Fibroblast of villous mesenchyme (primary cell): ENCODE measurements at places on chromosomes 5 and 9. TPM values are rescaled to one million over a fixed set of nuclear protein-coding genes. Genes with fewer than 3 reads are reported as not detected.
A peak's percentile ranks its signal among the peaks of the same experiment; 100 is the strongest.

DNA sequence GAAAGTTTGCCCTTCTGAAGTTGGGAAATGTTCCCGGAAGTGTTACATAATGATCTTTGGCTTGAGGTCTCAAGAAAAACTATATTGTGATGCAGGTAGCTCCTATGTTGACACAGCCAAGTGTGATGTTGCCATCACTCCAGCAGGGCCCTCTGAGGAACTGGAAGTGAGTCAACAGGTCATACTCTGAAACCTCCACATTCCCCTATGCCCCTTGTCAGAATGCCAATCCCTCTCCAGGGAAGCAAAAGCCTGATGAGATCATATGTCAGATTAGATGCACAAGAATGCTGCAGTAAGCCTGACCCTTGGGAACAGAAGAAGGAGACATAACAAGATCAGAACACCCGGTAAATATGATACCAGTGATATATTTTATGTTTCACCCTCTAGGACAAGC is 66.8 kb upstream of the ITGA2 start:
- peak; percentile 80 for DNase-seq

The MLANA gene
- not detected in 2 replicates for total RNA-seq

- no peak for DNase-seq
These were observed 39.6 kb downstream of the MACIR start for GRCh38 chr5:103298117-103298516.

The PCDHA2 gene
- total RNA-seq = under 0.01 TPM in 2 replicates

The BTNL3 gene
- not detected in 2 replicates for total RNA-seq

- no peak for DNase-seq
These were observed 29.8 kb upstream of the UGT3A2 start for GRCh38 chr5:36096486-36096885.

The CARTPT gene
- total RNA-seq = not detected in 2 replicates

- no peak for DNase-seq
These were observed 25.6 kb upstream of the NTNG2 start for GRCh38 chr9:132136151-132136780.

DNA sequence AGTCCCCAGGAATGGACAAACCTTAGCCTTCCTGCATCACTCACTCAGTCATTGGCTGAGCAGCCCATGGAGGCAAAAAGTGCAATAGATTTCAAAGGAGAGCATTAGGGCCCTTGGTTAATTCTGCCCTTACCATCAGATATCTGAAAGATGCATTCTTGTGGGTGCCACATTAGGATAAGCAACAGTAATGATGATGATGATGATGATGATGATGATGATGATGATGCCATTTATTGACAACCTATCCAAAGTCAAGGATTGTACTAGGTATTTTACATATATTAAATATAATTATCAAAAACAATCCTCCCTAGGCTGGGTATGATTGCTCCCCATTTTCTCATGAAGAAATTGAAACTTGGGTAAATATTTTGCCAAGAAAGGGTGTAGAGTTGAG is 9.6 kb upstream of the MED10 start:
- DNase-seq = no peak

The FAF2 gene
- total RNA-seq = 37.0 and 59.2 TPM in 2 replicates

The SHC3 gene
- total RNA-seq = 7.4 and 11.7 TPM in 2 replicates

DNA sequence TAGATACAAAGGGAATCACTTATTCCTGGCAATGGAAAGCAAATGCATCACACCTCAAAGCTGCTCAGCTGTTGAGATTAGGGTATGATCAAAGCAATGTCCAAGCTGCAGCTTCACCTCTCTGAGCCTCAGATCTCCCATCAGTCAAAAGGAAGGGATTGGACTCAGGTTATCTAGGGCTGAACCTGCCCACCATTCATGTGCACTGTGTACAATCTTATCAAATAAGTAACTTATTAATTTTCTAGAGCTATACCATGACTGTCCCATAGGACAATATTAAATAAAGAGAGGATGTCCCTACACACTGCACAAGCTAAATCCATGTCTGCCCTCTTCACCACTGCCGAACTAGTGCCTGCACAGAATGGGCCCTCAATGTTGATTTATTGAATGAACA is 127.0 kb downstream of the HSD17B3 start:
- DNase-seq = no peak

The SLC25A2 gene
- under 0.01 and 0.64 TPM in 2 replicates for total RNA-seq

DNA sequence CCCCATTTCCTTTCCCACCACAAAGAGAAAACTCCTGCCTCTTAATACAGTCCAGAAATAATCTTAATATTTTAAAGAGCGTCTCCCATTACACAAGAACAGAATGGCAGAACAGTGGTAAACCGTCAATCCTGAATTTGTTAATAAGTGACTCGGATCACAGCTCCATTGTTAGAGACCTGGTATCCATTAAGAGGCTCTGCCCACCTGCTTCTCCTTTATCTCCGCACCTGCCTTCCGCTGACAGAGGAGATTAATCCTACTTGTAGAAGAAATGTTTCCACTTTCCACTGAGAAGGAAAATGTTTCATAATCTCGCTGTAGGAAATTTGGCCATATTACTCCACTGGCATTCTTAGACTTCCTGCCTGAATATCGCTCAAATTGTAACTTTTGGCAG is 1493.2 kb downstream of the MAT2B start:
- DNase-seq = no peak

- DNase-seq = peak; percentile 94
These were observed 79.1 kb downstream of the ZNF618 start for GRCh38 chr9:113955076-113955752.

GRCh38 chr5:96844481-96844990 is 31.8 kb upstream of the ERAP2 start:
- DNase-seq = peak; percentile 18

GRCh38 chr5:140106805-140107311 is 7.1 kb upstream of the PURA start:
- DNase-seq = no peak

The VPS13A gene
- 35.1 and 53.1 TPM in 2 replicates for total RNA-seq

GRCh38 chr5:168976311-168976970 is 324.5 kb downstream of the SLIT3 start:
- no peak for DNase-seq

DNA sequence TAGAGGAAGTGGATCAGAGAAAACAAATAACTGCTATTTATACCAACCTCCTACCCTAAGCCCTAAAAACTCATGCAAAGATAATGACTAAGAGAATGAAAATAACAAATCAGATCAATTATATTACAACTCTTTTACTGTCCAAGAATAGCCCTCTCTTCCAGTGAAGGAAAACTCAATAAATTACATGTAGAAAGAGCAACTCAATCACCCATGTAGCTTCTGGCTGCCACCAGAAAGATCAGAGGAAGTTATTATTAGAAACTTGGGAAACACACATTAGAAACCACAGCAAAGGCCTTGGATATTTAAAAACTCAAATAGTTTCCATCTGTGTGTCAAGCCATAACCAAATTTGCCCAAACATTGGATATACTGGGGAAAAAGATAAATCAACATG is 134.0 kb upstream of the TARS1 start:
- no peak for DNase-seq

The NTRK2 gene
- not detected in 2 replicates for total RNA-seq

The ORM2 gene
- not detected in 2 replicates for total RNA-seq

The PCDHGA5 gene
- total RNA-seq = 1.3 and 1.9 TPM in 2 replicates

DNA sequence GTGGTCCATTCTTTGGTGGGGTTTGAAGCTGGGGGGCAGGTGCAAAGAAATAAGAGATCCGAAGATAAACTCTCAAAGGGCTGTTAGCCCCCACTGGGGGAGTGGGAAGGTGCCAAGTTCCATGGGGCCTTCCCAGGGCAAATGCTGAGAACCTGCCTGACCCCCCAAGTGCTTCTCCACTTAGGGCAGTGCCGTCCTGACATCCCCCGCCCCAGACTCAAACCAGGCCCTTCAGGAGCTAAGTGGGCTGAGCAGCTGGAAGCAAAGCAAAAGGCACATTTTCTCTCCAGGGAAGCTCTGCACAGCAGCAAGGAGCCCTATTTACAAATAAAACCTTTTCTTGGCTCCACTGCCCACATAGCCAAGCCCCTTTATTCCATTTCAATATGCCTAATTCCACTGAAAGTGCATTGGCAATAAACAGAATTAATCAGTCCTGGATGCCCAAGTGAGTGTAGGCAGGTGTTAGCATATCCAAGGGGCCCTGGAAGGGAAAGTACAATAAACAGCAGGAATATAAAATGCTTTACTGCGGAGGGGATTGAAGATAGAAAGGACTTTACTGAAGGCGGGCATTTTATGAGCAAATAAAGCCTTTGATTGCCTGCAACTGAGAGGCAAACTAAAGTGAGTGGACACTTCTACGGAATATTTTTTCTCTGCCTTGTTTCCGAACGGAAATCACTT is 44.6 kb downstream of the WHRN start:
- DNase-seq = no peak

GRCh38 chr9:74534841-74535240 is 37.7 kb downstream of the RORB start:
- no peak for DNase-seq

GRCh38 chr9:134698587-134699342 is 57.2 kb downstream of the COL5A1 start:
- DNase-seq = peak; percentile 58

DNA sequence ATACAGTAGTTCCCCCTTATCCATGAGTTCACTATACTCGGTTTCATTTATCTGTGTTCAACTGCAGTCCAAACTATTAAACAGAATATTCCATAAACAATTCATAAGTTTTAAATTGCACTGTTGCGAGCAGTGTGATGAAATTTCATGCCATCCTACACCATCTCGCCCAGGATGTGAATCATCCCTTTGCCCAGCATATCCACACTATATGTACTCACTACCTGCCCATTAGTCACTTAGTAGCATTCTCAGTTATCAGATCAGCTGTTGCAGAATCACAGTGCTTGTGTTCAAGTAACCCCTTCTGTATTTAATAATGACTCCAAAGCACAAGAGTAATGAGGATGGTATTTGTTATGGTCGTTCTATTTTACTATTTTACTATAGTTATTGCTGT is 51.5 kb downstream of the SHOC1 start:
- peak; percentile 84 for DNase-seq

The TAS2R1 gene
- total RNA-seq = 0.32 and 0.43 TPM in 2 replicates

DNA sequence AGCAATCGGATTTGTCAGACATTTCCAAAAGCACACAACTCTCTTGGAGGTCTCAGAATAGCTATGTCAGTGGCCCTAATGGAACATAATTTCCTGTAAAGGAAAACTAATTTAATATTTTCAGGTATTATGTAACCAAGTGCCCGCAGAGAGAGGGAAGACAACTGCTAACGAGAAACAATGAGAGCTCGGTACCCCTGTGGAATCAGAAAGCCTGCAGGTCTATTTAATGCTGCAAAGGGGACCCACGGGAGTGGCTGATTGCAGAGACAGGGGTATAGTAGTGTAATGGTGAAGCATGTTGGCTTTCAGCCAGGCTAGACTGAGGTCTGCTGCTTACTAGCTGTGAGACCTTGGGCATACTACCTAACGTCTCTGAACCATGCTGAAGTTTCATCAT is 508.1 kb upstream of the BRINP1 start:
- DNase-seq = no peak

The RPS14 gene
- 1,744 and 3,299 TPM in 2 replicates for total RNA-seq

The GPRIN1 gene
- total RNA-seq = 2.6 and 3.5 TPM in 2 replicates

DNA sequence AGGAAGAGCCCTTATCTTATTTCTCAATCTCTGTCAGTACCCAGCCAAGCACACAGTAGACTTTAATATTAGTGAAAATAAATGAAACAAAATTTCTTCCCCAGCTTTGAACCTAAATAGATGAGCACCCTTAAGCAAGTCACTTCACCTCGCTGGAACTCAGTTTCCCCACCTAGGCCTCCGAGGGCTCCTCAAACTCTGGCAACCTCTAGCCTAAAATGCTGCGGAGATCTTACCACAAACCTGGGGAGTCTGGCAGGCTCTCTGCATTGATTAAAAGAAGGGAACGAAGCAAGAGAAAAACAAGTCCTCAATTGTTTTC is 326 bp downstream of the RIGI start:
- no peak for DNase-seq

- no peak for DNase-seq
These were observed 505.6 kb downstream of the MAN2A1 start for GRCh38 chr5:110195288-110195687.

The STPG3 gene
- not detected in 2 replicates for total RNA-seq

The SAPCD2 gene
- 5.2 TPM in 2 replicates for total RNA-seq

DNA sequence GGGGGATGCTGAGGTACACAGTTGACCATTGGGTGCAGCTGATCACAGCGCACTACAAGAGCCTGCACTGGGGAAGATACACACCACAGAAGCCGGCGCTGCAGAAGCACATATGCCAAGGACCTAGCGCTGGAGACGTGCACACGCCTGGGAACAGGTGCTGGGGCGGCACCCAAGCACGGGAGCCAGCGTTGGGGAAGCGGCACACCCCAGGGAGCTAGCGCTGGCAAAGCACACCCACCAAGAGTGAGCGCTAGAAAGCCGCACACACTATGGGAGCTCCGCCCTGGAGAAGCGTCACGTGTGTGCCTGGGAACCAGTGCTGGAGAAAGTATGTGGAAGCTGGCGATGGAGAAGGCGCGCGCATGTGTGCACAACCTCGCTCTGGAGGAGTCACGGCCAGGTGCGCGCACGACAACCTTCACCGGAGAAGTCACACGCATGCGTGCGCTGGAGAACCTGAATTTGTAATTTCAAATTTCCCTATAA is 4.5 kb downstream of the FANCC start:
- DNase-seq = peak; percentile 58

The CERCAM gene
- total RNA-seq = 80.2 and 86.8 TPM in 2 replicates

DNA sequence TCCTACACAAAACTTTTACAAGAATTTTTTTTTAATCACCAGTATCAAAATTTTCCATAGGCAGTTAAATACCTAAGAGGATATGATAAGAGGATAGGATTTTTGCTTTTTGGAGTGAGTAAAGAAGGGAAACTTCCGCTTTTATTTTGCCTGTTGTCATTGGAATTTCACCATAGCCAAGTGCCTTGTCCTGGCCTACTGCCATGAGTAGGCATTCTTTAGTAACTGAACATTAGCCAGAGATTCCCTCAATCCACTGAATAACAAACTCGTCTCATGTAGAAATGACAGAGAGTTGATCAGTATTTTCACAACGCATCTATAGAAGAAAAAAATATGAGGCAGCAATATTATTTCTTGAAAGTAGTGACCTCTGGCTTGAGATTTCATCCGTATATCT is 289.6 kb upstream of the ADAMTSL1 start:
- peak; percentile 12 for DNase-seq

The PRDM9 gene
- not detected in 2 replicates for total RNA-seq

The PAM gene
- total RNA-seq = 196 and 266 TPM in 2 replicates

The FYB1 gene
- not detected in 2 replicates for total RNA-seq

- no peak for DNase-seq
These were observed 54.5 kb upstream of the KCNMB1 start for GRCh38 chr5:170443624-170444023.

The TSLP gene
- total RNA-seq = 0.32 and 0.43 TPM in 2 replicates

- DNase-seq = no peak
These were observed 305.8 kb upstream of the SMARCA2 start for GRCh38 chr9:1709347-1709746.

The UBAP2 gene
- total RNA-seq = 18.0 and 26.8 TPM in 2 replicates

The KIF4B gene
- total RNA-seq = under 0.01 TPM in 1 of 2 replicates, not detected in the other
